ENCODE measurements at places on chromosomes 1 and 21. TPM values are rescaled to one million over a fixed set of nuclear protein-coding genes. Genes with fewer than 3 reads are reported as not detected.

The RPTN gene
- not detected for total RNA-seq

The CFAP107 gene
- under 0.01 TPM for total RNA-seq

The S1PR1 gene
- total RNA-seq: 22.0 TPM

The SH2D1B gene
- not detected for total RNA-seq

The SLC25A34 gene
- 0.58 TPM for total RNA-seq

The PSMB4 gene
- total RNA-seq: 409 TPM

The KCNE2 gene
- not detected for total RNA-seq

The SLAMF9 gene
- not detected for total RNA-seq

The AADACL3 gene
- total RNA-seq: not detected

The KCNE1 gene
- 0.29 TPM for total RNA-seq

The DCDC2B gene
- total RNA-seq: not detected

The MCOLN3 gene
- total RNA-seq: 5.8 TPM

The SPRR4 gene
- total RNA-seq: not detected

The MAP3K21 gene
- 0.73 TPM for total RNA-seq

The DHRS3 gene
- 52.5 TPM for total RNA-seq

The TEKT2 gene
- 0.15 TPM for total RNA-seq

The RASAL2 gene
- 22.7 TPM for total RNA-seq

The ATAD3C gene
- not detected for total RNA-seq

The TUFT1 gene
- total RNA-seq: 4.5 TPM

The ADGRL2 gene
- 112 TPM for total RNA-seq

The PGD gene
- 565 TPM for total RNA-seq

The C1orf116 gene
- total RNA-seq: not detected

The OR10Z1 gene
- not detected for total RNA-seq

The RXFP4 gene
- total RNA-seq: not detected

The GPR153 gene
- 26.5 TPM for total RNA-seq

The TFF3 gene
- 0.29 TPM for total RNA-seq

The BROX gene
- 55.7 TPM for total RNA-seq

The MYBPHL gene
- total RNA-seq: not detected

The NES gene
- 110 TPM for total RNA-seq

The SH2D2A gene
- total RNA-seq: not detected

The NGF gene
- 10.1 TPM for total RNA-seq

The CYP4Z1 gene
- total RNA-seq: not detected

The OPTC gene
- not detected for total RNA-seq

The OR2L3 gene
- not detected for total RNA-seq

The RGS21 gene
- total RNA-seq: not detected

The GPATCH4 gene
- total RNA-seq: 19.9 TPM

The CAPN8 gene
- total RNA-seq: not detected

The OR2T29 gene
- total RNA-seq: not detected

The OR2T4 gene
- not detected for total RNA-seq

The CTSS gene
- total RNA-seq: 2.3 TPM

The LY9 gene
- total RNA-seq: not detected

The PCBP3 gene
- 1.9 TPM for total RNA-seq
